ENCODE measurements at places on chromosomes 2 and 18.

- no peak for ATAC-seq
Measured at GRCh38 chr2:230267059-230267458, 41.5 kb downstream of the SP140 start.

DNA sequence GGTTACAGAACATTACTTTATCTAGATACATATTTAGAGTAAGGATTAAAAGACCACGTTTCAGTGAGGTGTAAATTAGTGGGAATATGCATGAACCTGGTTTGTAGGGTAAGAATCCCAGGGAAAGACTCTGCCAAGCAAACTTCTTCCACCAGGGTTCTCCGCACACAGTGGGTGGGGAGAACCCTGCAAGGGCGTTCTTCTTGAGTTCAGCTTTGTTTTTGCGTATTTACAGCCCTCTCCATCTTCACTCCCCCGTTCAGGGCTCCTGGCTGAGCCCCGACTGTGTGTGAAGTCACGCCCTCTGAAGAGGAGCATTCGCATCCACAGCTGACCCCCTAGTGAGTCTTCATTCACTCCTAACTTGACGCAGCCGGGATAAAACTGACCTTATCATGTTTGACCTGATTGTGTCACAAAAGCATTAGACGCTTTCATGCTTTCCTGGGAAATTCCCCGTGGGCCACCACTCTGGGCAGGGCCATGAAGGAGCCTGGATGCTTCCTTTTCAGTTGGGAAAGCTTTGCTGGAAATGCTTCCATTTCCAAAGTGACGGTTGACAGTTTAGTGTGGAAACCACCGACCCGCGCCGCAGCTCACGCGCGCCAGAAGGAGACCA is 1.0 kb downstream of the ALKAL2 start:
- no peak for ATAC-seq

DNA sequence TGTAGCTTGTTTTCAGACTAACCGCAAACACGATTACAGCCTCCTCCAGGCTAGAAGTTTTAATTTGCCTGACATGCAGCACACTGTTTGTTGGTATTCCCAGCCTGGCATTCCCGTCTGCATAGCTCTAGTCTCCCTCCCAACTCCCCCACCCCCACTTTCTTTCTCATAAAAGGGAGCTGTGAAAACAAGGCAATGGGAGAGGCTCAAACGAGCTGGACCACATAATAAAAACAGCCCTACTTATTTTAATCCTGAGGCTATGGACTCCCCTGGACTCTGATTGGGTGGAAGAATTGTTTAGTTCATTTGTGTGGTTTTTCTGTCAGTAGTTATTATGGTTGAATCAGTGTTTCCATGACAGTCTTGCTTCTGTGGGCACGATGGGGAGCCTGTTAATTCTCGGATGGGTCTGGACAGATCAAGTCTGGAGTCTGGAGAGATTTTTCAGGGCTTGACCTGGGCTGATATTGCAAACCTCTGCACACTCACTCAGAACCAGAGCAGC is 1.2 kb downstream of the STON1 start:
- peak; percentile 79 for ATAC-seq

DNA sequence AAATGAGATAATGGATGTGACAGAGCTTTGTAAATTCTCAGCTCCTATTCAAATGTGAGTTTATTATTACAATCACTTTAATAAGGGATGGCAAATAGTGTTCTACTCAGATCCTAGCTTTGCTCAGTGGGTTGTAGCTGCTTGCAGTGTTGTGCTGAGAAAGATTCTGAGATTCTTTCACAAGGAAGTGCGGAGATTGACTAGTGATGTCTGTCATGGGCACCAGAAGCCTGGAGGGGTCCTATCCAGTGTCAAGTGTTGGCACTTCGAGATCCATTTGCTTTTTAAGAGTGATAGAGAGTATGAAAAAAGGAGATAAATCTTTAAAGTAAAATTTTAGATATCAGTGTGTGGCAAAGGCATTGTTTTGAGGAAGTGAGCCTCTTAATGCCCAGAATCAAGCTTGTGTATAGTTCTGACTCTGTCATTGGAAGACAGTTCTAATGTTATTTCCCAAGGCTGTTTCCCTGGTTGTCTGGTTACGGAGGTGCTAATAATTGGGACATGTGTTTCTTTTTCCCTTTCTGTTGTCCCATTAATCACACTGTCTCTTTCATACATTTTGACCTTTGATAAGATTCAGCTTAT is 181.7 kb upstream of the SPRED2 start:
- ATAC-seq, result no peak

DNA sequence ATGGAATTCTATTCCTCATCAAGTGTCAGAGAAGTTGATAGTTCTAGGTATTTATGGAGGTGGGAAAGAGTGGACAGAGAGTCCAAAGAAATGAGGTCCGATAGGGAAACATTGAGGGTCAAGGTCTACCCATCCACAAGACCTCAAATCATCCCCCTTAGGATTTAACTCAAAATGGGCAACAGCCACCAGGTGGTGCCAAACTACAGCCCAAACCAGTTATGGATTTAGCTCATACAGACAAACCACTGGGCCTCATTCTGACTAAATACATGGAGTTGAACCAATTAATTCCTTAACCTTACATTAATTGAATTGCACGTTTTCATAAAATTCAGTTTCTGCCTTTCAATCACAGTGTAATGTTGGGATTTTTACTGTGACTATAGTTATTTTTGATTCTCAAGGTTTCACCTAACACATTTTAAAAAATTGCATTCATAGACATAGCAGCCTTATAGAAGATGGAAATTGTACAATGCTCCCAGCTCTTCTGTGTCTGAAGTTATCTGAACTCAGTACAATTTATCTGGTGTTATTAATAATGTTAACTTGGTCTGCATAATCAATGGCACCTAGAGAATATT is 98.2 kb upstream of the HNMT start:
- ATAC-seq, result peak; percentile 91

- no peak for ATAC-seq
Measured at GRCh38 chr2:201194097-201194496, 11.2 kb downstream of the CASP10 start.

DNA sequence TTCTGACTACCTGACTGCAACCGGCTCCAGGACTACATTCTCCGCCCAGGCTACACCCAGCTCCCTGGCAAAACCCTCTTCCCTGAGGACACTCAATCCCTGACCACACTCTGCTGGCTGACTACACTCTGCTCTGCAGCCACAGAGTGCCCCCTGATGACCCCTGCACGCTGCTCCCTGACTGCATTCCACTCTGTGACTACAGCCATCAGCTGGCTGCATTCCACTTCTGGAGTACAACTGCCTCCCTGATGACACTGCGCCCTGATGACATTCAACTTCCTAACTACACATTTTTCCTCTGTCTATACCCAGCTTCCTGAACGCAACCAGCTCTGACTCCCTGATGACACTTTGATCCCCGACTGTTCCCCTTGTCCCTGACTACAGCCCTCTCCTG is 71.3 kb upstream of the NRXN1 start:
- no peak for ATAC-seq

DNA sequence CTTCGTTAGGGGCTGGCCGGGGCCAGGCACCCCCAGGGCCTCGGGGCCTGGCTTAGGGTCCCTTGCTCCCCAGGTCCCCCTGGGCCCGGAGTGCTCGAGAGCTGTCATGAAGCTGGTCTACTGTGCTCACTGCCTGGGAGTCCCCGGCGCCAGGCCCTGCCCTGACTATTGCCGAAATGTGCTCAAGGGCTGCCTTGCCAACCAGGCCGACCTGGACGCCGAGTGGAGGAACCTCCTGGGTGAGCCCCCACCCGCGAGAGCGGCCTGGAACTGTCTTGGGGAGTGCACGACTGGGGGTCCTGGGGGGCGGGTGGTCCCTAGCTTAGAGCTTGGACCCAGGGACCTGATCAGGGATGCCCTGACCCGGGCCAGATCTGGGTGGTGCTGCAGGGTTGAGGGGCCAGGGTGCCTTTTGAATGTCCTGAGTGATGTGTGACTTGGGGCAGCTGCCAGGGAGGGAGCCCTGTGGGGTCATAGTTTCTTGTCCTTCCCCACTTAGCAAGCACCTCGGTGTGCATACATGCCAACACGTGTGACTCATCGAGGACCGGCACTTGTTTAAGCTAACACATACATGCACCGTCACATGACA is 27.9 kb downstream of the GPC1 start:
- ATAC-seq, result no peak

DNA sequence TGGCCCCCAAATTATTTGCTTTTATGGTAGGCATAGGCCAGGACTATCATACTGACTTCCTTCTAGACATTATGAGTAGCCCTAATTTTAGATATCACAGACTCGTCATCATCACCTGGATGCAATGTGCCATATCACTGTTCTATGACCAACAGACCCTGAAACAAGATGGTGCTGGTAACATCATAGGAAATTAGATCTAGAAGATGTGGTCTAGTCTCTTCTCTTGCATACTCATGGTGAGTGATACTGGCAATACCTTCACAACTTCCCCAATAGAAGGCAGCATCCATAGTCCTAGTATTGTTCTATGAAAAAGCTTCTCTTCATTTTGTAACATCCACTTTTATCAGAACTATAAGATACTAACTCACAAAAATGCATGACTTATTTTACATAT is 116.3 kb upstream of the ITGA4 start:
- no peak for ATAC-seq

DNA sequence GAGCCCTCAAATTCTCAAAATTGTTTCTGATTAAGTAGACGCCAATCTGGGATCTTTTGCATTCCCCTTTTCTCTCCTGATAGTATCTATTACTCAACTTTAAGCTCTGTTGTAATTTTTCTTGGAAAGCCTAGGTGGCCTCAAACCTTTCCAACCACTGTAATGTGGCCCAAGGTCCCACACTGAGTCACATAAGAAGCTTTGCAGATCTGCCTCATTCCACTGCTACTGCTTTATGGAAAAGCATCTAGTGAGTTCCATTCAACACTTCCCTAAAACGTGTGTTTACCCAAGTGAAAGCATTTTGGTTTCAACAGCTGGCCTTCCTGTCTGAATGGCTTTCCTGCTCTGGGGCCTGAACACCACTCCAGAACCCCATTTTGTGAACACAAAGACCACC is 493.6 kb upstream of the SPHKAP start:
- no peak for ATAC-seq

DNA sequence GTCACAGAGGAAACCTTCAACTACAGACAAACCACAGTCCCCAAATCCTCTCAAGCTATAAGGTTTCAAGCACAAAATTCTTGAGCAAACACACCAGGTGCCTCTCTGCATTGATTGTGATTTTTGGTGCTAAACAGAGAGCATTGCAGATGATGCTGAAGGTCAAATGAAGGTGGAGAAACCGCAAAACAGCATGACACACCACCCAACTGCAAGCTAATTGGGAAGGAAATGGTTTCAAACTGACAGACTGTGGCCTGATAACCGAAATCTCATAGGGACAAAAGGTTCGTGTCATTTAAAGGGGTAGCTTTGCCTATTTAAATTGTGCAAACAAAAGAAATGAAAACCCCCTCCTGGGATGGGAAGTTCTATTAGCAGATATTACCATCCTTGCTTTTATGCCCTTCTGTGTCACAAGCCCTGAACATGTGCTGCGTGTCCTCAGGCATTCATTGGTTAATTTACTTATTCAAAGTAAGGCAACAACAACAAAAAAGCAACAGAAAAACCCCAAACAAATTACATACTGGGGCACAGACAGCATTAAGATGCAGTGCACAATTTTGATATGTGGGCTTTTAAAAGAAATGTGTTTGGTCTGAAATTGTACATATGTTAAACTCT is 154.9 kb downstream of the AQP4 start:
- ATAC-seq, result no peak

DNA sequence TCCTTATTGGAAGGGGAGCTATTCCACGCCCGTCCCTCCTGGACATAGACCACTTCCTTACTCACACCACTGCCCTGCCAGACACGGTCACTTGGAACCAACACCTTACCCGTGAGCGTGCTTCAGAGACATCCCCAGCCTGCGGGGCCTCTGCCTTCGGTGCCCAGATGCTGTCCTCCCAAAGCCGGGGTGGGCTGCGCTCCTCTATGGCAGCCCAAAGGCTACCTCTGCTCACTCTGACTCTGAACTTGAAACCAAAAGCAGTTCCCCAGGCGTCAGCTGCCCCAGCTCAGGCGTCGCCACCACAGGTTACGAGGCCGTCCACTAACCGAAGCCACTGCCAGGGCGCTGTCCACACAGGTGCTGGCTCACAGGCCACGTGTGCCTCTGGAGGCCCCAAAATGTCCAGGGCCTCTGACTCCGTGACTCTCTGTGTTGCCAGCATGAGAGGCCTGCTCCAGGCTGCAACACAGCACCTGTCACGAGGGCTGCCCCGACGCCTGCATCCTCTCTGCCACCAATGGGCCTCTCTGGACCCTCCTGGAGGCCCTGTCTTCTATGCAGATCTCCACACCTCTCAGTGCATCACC is 23.8 kb downstream of the HDAC4 start:
- ATAC-seq, result no peak

- peak; percentile 27 for ATAC-seq
Measured at GRCh38 chr18:12839526-12840196, 44.4 kb downstream of the PTPN2 start.

DNA sequence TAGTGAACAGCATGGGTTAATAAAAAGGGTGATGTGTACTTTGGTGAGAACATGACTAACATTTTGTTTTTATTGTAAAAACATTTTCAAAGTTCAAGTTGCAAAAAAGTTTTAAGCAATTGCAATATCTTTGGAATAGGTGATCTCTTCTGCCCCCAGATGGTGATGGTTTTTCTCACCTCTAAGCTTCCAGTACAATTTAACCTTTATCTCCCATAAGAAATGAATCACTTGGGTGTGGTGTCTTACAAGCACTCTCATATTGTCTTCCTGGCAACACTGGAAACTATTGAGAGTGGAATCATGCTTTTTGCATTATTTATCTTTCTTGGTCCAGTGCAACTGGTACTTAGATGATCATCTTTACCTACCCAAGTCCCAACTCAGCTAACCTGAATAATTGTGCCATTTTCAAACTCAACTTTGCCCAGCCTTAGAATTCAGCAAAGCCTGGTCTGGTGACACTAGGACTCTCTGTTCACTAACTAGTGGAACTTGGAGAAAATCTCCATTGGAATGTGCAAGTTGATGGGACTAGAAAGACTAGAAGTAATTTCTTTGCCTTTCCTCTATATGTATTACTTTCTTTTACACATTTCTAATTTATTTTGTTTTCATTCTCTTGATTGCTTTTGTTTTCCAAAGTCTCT is 964.7 kb upstream of the ZEB2 start:
- peak; percentile 55 for ATAC-seq

DNA sequence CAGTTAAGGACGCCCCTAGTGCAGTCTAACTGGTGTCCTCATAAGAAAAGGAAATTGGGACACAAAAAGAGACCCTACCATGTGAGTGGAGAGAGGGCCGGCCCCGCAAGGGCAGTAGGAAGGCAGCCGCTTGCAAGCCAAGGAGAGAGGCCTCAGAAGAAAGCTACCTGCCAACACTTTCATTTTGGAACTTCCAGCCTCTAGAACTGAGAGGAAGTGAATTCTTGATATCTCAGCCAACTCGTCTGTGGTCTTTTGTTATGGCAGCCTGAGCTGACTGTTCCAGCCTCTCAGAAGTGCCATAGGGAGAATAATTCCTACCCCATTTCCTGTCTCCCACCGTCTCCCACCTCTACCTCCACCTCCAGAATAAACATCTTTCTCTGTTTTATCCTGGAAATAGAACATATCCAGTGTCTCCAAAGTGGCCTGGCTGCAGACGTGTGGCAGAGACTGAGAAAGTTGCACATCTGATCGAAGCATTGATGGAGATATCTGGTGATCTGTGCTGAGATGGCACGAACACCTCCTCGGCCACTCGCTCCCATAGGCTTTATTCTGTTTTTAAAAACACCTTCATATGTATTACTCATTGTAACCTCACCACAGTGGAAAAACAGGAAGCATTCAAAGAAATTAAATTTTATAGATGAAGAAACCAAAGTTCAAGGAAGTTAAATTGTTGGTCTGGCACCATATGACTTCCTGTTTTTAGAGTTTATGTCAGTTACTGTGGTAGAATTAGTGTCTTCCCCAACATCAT is 39.5 kb upstream of the MARCO start:
- no peak for ATAC-seq
